Stimulated activated naive CD4-positive, alpha-beta T cell treated with Interleukin-2 at 50 U/mL for 16 hours (primary cell): ENCODE measurements at places on chromosomes 12 and 14.

- DNase-seq, result no peak
Observed at GRCh38 chr14:54502602-54503001, 7.1 kb upstream of the CGRRF1 start.

DNA sequence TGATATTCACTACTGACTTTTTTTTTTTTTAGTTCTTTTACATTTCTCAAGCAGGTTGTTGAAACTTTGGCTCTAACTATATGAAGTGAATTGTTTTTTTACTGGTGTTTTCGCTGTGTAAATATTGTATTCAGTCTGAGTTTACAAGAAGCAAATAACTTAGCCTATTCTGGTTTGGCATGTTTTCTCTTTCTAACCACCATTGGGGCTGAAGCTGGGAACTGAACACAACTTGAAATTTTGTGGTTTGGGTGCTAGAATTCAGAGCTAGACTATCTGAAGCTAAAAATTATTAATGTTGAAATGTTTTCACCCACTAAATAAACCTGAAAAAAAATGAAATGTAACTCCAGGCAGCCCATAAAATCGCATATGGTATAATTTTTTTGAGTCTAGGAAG lies 37.2 kb downstream of the RAD51B start:
- DNase-seq, result no peak

- DNase-seq, result no peak
Observed at GRCh38 chr12:6052940-6053329, 71.5 kb downstream of the VWF start.

- DNase-seq, result no peak
Observed at GRCh38 chr12:3972576-3972975, 99.4 kb upstream of the PARP11 start.

DNA sequence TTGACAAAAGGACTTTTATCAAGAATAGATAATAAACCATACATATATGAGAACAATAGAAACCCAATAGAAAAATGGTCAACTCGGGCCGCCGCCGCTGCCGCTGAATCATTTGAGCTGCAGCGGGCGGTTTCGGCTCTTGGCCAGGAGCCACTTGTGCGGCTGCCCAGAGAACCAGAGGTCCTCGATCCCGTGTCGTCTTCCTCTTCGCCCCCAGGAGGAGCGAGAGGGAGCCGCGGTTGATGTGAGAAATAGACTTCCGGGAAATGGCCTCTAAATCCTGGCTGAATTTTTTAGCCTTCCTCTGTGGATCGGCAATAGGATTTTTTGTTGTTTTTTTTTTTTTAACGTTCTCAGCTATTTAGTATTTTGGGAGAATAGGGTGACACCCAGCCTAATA lies 44.8 kb downstream of the CPSF6 start:
- DNase-seq, result peak; percentile 0

DNA sequence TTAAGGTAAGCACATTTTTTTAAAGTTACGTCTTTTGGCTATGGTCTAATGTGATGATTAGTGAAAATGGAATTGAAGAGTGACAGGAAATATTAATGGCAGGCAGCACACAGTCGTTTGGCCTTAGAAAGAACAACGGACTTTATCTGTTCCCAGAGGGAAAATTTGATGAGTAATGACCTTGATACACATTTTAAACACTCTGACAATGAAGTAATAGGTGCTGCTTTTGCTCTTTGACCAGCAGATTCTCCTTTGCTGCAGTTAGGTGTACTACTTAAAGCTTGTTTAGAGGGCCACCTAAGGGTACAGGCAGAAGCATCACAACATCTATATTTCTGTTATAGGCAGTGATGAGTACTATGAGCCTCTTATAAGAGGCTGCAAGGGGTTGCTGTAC lies 27.1 kb upstream of the RNU6-8 start:
- DNase-seq, result no peak

- no peak for DNase-seq
Observed at GRCh38 chr14:104215706-104216334, 77.4 kb downstream of the KIF26A start.

- no peak for DNase-seq
Observed at GRCh38 chr12:99195474-99195873, 452.1 kb upstream of the GARIN6 start.

GRCh38 chr14:63896278-63896720 lies 43.5 kb downstream of the SYNE2 start:
- no peak for DNase-seq

- no peak for DNase-seq
Observed at GRCh38 chr12:12804432-12804886, 8.7 kb upstream of the DDX47 start.
